Hematopoietic multipotent progenitor cell (in vitro differentiated cells): ENCODE measurements at places on chromosomes 3 and 15. TPM values are rescaled to one million over a fixed set of nuclear protein-coding genes. Genes with fewer than 3 reads are reported as not detected.

JMJD7 gene
- total RNA-seq, result 6.7 TPM

DNA sequence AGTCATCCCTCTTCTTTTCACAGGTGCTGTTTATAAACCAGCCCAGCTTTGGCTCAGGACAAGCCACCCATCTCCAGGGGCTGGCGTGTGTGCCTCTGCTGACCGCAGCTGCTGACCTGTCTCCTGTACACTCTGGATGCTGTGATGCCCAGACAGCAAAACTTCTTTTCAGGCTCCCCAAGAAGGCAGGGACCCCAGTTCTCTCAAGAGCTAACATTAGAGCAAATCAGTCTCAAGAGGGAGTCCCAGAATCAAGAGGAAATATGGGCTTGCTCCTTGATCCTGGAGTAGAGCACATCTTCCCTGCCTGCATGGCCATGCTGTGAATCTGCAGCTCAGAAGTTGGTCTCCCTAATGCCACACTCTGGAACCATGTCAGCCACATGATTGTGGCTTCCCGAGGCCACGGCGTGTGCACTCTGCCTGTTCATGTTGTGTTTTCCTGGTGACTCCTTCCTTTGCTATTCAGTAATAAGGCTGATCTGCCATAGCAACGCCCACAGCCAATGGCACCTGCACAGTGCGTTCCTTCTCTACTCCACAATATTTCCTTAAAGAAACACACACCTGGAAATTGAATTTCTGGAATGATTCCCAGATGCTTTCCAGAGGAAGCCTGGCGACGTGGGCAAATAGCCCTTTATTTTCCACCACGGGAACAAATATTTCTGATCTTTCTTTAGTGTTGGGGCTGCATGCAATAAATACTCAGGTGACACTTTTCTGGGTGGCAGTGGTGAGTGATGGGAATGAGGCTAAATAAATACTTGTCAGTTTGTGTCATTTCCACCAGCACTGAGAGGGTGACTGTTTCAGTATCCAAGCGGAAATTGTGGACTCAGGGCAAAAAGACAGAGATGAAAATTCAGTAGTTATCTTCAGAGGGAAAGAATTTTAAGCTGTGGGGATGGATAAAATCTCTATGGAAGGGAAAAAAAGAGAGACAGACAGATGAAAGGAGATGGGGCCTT lies 21.9 kb upstream of the THSD4 start:
- DNase-seq, result no peak

DNA sequence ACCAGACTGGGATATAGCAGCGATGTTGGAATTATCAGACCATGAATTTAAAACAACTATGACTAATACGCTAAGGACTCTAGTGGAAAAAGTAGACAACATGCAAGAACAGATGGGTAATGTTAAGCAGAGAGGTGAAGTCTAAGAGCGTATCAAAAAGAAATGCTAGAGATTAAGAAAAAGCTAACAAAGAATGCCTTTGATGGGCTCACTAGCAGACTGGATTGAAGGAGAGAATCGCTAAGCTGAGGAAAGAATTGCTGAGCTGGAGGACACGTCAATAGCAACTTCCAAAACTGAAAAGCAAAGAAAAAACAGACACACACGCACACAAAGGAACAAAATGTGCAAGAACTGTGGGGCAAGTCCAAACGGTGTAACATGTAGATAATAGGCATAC lies 20.0 kb upstream of the CMTM6 start:
- DNase-seq, result no peak

CSNK1G1 gene
- total RNA-seq, result 14.0 TPM

GRCh38 chr15:67307156-67307555 lies 52.6 kb downstream of the IQCH start:
- DNase-seq, result no peak

CPA3 gene
- total RNA-seq, result 80.5 TPM

- peak; percentile 13 for DNase-seq
Observed at GRCh38 chr15:98599909-98600691, 48.2 kb upstream of the IGF1R start.

DNA sequence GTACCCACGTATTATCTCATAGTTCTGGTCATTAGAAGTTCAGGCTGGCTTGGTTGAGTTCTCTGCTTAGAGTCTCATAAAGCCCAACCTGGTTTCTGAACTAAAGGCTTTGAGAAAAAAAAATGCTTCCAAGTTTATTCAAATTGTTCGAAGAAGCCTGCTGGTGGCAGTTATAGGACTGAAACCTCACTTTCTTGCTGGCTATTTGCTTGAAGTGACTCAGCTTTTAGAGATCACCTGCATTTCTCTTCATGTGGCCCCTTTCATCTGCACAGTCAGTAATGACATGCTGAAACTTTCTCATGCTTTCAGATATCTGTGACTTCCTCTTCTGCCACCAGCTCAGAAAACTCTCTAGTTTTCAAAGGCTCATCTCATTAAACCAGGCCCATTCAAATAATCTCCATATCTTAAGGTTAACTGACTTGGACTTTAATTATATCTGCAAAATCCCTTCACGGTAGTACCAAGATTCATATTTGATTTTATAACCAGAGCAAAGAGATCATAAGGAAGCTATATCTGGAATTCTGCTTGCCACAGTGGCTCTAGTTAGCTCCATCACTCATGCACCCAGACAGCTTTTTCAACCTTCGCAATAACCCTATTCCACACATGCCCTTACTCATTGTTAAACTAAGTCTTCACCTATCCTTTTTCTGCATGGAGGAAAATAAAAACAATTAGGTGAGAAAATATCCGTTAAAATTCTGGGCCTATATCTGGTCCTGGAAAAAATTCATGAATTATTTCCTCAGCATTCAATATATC lies 433.8 kb upstream of the CBLB start:
- peak; percentile 9 for DNase-seq
